GM04504 (cell line): ENCODE measurements at places on chromosomes 13 and 19.

DNA sequence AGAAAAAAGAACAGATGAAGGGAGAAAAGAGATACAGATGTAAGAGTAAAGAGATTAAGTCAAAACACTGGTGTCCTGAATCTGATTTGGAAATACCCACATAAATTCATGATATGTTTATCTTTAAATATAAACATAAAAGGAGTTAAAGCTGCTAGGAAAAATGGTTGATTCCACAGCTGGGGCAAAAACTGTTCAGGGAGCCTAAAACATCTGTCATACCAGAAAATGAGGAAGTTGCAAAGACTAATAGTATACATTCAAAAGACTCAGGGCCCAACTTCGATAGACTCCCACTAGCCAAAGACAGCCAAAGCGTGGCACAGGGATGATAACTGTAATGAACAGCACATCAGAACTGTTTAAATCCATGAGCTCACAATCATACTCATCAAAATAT, 62.0 kb downstream of the ABCC4 start:
- no peak for DNase-seq

- no peak for DNase-seq
Observed at GRCh38 chr13:47258384-47258783, 361.5 kb upstream of the HTR2A start.

DNA sequence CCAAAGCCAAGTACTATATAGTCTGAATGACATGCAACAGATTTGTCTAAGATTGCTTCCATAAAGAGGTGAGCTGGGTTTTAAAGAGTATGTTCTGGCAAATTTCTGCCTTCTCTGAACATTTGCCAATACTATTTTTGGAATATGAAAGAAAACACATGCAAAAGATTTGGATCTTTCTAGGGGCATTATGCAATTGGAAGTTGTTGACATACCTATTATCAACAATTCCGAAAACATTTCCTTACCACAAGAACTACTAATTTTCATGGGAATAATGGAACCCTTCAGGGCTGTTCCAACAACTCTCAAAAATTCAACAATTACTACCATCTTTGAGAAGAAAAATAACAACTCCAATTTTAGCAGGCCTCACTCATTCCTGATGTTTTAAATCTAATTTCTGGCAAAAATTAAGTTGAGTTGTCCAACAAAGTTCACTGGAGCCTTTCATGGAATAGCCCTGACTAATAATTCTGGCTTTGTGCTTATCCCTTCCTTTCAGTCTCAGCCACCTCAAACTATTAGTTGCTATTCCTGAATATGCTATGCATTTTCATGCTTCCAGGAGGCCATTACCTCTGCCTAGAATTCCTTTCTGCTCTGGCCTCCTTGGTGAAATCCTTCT, 250.0 kb downstream of the RGCC start:
- DNase-seq: no peak

- no peak for DNase-seq
Observed at GRCh38 chr19:1811942-1812425, at the start of gene ATP8B3. Gene ATP8B3 (minus strand): TSS chr19:1812276. CDS start chr19:1811736, 540 bp downstream.

DNA sequence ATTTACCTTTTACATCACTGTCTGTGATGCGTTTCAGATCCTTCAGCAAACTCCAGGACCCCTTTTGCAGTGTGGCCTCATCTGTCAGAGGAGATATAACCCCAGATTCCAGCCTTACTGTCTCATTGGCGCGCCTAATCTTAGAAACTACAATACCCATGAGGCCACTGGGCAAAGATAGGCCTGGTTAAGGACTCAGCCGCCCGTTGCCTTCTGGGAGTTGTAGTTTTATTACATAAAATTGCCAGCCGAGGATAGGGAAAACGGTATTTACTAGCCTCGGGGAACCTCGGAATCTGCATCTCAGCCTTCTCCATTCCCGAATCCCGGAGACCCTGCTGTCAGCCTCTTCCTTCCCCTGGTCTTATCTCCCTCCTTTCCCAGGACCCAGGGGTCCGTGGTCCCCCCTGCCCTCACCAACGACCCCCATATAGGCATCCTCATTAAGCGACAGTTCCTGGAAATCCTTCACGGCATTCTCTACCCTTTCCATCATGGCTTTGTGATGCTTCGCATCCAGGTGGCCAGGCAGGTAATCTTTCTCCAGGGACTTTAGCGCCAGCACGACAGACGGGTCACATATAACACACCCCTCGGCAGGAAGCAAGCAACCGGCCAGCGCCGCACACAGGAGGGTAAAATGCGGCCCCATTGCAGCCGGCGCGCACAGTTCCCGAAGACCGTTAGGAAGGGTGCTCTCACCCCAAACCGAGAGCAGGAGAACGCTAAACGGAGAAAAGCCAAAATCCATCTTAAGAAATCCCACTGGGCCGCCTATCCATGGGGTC, 1.3 kb downstream of the IZUMO1 start:
- no peak for DNase-seq

DNA sequence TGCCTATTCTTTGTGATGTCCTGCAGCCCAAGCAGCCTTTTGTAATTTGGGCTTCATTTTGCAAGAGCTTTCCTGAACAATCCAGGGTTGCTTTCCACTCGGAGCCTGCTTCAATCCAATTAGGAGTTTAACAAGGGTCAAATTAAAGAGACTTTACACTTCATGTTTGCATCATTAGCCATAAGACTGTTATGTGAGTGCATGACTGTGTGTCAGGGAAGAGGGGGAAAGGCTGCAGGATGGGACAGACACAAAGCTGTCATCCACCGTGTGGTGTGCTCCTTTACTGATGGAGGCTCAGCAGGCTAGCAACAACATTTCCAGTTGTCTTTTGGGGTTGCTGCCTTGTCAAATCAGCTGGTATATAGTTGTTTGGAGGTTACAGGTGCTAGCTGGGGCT, 23.7 kb upstream of the MAB21L1 start:
- no peak for DNase-seq

DNA sequence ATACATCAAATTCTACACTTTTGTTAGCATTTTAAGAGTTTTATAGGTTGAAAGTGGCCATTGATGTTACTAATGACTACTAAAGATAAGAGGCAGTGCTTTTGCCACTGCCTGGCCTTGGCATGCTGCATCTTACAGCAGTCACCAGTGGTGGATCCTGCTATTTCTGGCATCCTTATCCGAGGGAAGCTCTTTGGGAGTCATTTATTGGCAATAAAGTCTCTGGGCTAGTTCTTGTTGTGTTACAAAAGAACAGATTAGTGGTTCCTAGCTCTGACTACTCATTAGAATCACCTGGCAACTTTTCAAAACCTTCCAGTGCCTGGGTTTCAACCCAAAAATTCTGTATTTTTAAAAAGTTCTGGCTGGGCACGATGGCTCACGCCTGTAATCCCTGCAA, 94.5 kb downstream of the ZMYM2 start:
- DNase-seq: no peak

DNA sequence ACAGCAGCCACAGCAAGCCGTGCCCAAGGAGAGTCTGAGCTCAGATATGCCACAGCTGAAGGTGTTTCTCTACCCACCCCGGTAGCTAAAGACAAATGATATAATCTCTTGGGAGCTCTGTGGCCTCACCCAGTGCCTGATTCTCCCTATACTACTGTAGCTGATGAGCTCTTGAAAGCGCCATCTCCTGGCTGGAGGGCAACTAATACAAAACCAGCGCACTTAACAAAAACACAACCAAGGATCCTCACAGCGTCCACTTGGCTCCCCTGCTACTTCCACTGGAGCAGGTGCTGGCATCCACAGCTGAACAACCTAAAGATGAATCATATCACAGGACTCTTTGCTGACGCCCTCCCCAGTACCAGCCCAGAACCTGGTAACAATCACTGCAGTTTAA, 1212.0 kb downstream of the PCDH17 start:
- DNase-seq: no peak

DNA sequence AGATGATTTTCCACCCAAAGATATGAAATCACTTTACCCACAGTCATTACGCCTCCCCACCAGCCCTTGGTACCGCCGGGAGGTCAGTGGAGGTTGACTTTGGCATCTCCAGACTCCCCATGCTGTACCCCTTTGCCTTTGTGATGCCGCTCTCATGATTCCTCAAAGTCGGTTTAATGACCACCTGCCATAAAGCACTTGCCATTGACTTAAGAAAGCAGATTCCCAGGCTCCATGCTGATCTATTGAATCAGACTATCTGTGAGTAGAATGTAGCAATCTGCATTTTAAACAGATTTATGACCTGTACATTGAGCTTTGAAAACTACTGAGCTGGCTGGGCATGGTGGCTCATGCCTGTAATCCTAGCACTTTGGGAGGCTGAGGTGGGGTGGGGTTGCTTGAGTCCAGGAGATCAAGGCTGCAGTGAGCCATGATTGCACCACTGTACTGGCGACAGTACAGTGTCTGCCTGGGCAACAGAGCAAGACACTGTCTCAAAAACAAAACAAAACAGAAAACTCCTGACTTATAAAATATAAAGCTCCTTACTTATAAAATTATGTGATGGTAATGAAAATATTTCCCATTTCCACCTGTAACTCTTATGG, 235.2 kb downstream of the KLF5 start:
- no peak for DNase-seq
